K562 (cell line): ENCODE measurements at places on chromosomes 4 and X. TPM values are rescaled to one million over a fixed set of nuclear protein-coding genes. Genes with fewer than 3 reads are reported as not detected.

The DSPP gene
- total RNA-seq: not detected in 2 replicates

The ASB9 gene
- total RNA-seq: 0.51 and 0.82 TPM in 2 replicates

The NSG1 gene
- not detected in 2 replicates for total RNA-seq

The CXorf49 gene
- not detected in 2 replicates for total RNA-seq

The NCBP2L gene
- not detected in 2 replicates for total RNA-seq

The EDA gene
- total RNA-seq: 0.36 and 0.40 TPM in 2 replicates

The LEF1 gene
- 32.5 and 35.4 TPM in 2 replicates for total RNA-seq

GRCh38 chr4:148089624-148090023, 352.6 kb downstream of the NR3C2 start:
- DNase-seq: no peak

DNA sequence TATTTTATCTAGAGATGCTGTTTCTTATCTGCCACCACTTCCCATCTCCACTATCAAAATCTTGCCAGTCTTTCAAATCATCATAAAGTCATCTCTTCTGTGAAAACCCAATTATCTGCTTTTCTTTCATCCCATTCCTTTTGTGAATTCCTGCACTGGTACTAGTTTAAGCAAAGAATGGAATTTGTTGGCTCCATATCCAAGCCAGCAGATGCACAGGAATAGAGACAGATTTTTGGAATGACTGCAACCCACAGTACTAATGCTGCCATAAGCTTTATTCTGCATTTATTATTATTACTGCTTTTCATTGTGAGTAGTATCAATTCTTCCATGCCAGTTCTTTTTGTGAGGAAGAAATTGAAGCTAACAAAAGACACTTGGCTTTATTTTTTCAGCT, 616.7 kb downstream of the RAPGEF2 start:
- no peak for DNase-seq

GRCh38 chrX:112877771-112878173, 37.1 kb upstream of the AMOT start:
- no peak for DNase-seq

DNA sequence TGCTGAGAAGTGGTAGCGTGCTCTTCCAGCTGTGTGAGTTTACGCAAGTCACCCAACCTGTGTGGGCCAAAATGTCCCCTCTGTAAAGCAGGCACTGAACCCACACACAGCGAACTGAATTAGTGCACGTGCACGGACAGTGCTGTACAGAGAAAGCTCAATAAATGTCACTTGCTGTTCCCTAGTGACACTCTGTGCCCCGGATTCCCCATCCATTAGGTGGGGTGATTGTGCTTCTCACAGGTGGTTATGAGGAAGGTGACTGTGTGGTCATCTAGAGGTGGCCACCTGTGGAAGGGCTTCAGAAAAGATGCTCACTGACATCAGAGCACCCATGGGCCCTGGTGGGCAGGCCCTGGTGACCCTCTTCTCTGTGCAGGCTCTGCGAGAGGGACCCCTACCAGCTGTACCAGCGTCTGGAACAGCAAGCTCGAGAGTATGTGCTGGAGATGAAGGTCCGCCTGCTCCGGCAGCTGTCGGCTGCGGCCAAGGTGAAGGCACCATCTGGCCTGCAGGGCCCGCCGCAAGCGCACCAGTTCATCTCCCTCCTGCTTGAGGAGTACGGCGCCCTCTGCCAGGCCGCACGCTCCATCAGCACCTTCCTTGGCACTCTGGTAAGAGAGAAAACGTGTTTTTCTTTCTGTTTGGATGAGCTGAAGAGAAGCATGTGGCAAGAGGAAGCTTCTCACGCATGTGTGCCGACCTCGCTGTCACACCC, 94.3 kb downstream of the FAM193A start:
- no peak for DNase-seq

DNA sequence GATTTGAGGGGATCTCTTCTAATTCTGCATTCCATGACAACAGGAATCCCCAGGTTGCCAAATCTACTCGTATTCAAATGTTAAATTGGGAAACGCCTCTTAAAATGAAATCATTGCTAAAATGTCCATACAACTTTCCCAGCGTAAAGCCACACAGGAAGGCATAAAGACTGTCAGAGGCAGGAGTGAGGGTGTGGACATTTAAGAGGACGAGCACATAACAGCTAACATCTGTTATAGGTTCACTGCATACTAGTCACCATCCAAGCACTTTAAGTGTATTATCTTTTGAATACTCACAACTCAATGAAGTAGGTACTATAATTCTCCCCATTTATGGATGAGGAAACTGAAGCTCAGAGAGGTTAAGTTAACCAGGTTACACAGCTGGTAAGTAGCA, 35.6 kb downstream of the ATG4A start:
- no peak for DNase-seq

DNA sequence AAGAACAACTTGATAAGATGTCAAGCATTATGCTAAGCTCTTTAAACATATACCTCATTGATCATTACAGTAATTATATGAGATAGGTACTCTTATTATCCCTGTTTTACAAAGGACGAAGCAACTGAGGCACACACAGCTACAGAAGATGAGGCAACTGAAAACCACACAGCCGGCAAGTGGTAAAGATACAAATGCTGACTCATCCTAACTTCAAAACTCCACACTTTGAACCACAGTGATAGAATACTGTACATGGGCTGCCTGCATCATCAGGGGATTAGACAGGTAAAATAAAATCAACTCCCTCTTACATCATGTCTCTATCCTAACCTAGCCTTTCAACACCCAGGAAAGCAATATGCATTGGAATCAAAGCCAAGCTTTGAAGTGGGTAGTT, 47.8 kb downstream of the LHFPL1 start:
- no peak for DNase-seq

DNA sequence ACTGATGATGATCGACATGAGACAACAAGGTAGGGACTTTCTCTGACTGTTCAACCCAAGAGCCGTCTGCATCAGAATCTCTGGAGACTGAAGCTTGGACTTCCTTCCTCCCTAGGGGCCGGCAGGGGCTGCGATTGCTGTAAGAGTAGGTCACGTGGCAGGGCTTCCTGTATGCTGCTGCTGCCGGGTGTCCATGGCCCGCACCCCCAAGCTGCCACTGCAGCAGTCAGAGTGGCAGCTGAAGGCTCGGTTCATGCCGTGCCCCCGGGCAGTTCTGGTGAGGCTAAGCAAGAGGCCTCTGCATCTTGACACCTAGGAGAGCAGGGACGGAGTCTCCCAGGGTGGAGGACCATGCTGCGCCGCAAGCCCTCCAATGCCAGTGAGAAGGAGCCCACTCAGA, at the start of gene SASH3:
TSS of gene SASH3 (plus strand) at position 203 of the 400 bp plus-strand sequence. CDS start at position 352, 149 bp downstream.
- no peak for DNase-seq

DNA sequence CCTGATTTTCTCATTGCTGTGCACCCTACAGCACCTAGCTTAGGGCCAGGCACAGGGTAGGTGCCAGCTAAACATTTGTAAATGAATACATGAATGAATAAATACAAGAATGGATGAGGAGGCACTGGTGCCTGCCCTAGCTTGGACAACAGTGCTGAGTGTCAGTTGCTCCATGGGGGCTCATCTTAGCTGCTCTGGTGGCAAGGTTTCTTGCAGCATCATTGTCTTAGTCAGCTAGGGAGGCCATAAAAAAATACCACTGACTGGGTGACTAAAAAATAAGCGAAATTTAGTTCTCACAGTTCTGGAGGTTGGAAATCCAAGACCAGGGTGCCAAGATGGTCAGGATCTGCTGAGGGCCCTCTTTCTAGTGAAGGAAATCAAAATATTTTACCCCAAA, 31.2 kb downstream of the TMEM31 start:
- DNase-seq: no peak

- DNase-seq: no peak
These were observed 162.5 kb downstream of the SOX3 start for GRCh38 chrX:140342410-140342809.

GRCh38 chrX:31302573-31303075, 230.8 kb upstream of the FTHL17 start:
- DNase-seq: no peak

GRCh38 chr4:6342530-6343293, 73.1 kb downstream of the WFS1 start:
- no peak for DNase-seq

- no peak for DNase-seq
These were observed 487.8 kb upstream of the MAGEB18 start for GRCh38 chrX:25650216-25650820.

- DNase-seq: no peak
These were observed at the start of gene PDGFRA for GRCh38 chr4:54228961-54229501. TSS of gene PDGFRA (plus strand) at chr4:54229293. CDS start at chr4:54258769, 29,476 bp downstream.

- DNase-seq: peak; percentile 5
These were observed 55.1 kb upstream of the ZCCHC13 start for GRCh38 chrX:74248889-74249288.

DNA sequence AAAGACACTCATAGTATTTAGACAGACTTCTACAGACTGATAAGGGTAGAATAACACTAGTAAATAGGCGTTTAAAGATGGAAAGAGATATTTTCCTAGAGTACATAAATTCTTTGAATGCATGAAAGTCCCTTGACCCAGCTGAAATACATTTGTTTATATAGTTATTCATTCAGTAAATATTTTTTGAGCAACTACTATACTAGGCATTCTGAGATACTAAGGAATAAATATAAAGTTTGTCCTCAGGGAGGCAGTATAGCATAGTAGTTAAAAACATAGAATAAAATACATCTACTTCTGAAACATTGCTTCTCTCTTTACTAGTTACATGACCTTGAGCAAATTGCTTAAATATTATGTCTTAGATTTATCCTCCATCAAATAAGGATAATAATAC, 27.4 kb downstream of the HMGN5 start:
- no peak for DNase-seq

DNA sequence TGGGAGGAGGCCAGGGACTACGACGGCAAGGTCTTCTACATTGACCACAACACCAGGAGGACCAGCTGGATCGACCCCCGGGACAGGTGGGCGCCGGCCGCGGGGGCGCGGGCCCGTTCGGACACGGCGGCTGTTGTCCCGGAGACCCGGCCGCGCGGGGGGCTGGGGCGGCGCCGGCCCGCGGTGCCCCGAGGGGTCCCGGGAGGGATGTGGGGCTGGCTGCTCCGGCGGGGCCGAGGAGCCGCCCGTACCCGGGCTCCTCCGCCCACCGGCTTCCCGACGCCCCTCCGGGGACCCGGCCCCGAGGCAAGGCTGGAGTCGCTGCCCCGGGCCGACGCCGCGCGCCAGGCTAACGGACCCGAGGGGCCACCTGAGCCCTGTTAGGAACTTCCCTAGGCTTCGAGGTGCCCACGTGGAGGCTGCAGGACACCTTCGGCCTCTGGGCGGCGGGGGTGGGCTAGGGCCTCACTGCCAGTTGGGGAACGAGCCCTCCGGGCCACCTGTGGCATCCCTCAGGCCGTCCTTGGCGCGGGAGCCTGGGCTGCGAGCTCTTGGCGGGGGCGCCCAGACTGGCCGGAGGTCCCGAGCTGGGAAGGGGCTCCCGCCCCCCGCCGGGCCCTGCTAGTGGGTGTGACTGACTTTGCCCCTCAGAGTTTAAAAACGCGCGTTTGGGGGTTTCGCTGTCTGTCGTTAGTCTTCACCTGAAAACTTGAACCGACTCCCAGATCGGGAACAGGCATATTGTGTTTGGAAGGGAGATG, 660 bp downstream of the WWC2 start:
- peak; percentile 38 for DNase-seq

DNA sequence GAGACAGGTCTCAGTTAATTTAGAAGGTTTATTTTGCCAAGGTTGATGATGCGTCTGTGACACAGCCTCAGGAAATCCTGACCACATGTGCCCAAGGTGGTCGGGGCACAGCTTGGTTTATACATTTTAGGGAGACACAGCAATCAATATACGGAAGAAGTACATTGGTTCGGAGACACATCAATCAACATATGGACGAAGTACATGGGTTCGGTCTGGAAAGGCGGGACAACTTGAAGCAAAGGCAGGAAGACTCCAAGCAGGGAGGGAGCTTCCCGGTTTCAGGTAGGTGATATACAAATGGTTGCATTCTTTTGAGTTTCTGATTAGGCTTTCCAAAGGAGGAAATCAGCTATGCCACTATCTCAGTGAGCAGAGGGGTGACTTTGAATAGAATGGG, 225.2 kb upstream of the ZFP42 start:
- DNase-seq: no peak

DNA sequence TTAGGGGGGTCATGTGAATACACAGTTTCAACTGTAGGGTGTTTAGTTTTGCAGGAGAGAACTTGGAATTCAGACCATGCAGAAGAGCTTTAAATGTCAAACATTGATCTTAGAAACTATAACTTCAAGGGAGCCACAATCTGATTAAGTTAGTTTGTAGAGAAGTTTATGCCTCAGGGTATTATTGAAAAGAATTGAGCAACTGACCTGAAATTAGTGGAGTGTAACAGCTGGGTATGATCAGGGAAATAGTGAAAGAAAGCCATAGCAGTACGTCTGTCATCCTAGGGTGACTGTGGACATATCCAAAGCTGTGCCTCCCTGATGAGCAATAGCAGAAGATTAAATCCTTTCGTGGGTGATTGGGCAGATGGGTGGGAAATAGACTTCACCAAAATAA, 63.8 kb downstream of the FAM47B start:
- DNase-seq: no peak

- DNase-seq: peak; percentile 50
These were observed 222.4 kb downstream of the GPAT3 start for GRCh38 chr4:83758285-83758684.

GRCh38 chr4:5925419-5926200, 32.7 kb upstream of the CRMP1 start:
- DNase-seq: no peak
